ENCODE measurements at places on chromosomes 3 and 15.

DNA sequence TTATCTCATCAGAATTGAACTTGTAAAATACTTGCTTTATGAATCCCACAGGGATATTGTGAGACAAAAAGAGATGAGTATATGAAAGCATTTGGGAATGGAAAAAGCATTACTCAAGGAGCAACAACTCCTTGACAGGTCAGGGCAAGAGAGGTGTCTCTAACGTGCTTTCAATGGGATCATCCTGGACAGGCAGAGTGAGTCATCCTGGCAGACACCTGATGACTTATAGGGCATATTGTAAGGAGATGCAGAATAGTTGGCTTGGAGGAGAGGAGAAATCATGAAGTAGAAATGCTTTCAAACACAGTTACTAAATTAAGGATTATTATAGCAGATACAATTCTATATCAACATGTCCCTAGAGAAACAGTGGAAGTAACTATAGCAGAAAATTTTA, 71.9 kb upstream of the THSD4 start:
- no peak for DNase-seq

- peak; percentile 69 for DNase-seq
Measured at GRCh38 chr3:160564949-160565441, 376 bp downstream of the KPNA4 start.

DNA sequence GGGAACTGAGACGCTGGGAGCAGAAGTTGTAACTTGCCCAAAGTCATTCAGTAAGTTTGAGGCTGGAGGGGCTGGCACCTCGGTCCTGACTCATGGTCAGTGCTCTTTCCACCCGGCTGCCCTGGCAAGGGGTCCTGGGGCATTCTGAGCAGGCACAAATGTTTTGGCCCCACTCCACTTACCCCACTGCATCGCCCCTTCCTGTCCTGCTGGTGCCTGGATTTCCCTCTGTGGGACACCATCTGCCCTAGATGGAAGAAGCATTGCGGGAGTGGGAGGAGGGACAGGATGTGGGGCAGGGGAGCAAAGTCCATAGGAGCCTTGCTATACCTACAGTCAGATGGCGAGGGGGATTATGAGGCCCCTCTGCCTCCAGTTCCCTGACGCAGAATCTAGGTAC, 4.5 kb downstream of the CORO2B start:
- DNase-seq, result no peak

DNA sequence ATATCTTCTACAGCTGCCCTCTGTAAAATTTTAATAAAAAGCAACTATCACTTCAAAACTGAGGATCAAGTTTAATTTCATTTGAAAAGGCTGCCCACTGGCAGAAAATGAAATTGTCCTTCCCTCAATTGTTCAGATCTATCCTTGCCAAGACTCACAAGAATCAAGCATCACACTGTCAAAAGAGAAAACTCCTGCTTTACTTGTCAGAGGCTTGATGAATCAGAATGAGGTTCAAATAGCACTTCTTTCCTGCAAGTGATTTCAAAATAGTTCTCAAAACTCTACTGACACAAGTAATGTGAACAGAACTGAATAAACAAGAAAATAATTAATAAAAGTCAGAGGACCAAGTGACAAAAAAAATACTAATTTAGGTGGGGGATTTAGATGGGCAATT, 70.6 kb downstream of the GOLIM4 start:
- no peak for DNase-seq

GRCh38 chr3:155243512-155243921, 50.0 kb downstream of the STRIT1 start:
- DNase-seq, result no peak

GRCh38 chr15:26972636-26973035, 1.7 kb downstream of the GABRG3 start:
- DNase-seq, result no peak

DNA sequence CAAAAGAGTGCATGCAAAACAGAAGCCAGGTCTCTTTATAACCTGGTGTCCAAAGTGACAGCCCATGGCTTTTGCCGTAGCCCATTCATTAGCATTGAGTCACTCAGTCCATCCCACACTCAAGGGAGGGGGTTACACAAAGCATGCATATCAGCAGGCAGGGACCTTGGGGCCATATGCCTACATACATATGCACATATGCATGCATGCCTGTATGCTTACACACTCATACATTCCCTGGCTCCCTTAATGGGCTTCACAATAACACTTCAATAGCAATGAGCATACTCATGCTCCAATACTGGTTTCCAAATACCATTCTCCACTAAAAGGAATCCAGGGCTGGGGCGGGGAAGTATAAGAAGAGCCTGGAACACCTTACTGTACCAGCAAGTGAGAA, 22.0 kb downstream of the TRPM1 start:
- no peak for DNase-seq

GRCh38 chr3:164360738-164361406, 717.4 kb downstream of the SI start:
- DNase-seq, result no peak

DNA sequence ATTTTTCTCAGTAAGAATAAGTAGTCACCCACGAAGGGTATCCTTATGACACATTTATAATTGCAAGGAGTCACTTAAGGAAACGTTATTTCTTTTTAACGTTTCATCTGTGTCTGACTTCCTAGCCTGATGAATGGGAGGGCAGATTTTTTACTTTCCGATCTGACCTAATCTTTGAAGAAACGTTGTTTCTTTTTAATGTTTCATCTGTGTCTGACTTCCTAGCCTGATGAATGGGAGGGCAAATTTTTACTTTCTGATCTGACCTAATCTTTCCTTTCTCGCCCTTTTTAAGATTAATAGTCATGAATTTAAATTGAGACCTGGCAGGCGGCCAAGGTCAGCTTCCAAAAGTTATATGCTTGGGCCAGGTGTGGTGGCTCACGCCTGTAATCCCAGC, 3.0 kb upstream of the KLHL6 start:
- DNase-seq, result no peak

DNA sequence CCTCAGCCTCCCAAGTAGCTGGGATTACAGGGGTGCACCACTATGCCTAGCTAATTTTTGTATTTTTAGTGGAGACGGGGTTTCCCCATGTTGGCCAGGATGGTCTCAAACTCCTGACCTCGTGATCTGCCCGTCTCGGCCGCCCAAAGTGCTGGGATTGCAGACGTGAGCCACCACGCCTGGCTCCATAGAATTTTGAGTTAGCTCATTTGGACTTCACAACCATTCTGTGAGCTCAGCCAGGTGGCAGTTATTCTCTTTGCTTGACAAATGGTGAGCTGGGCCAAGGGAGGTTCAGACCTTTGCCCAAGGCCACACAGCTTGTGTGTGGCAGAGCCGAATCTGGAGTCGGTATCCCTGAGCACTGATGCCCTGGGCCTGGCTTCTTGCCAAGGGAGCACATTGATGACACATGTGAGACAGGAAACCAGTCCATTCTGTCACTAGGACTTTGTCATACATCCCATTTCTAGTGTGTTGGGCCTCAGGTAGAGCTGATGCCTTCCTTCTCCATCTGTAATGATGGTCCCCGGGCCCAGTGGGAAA, 17.6 kb downstream of the PODXL2 start:
- DNase-seq, result no peak

GRCh38 chr3:152176998-152177397, 91.7 kb upstream of the MBNL1 start:
- DNase-seq, result no peak

GRCh38 chr3:12877040-12877439, 35.7 kb upstream of the RPL32 start:
- no peak for DNase-seq

DNA sequence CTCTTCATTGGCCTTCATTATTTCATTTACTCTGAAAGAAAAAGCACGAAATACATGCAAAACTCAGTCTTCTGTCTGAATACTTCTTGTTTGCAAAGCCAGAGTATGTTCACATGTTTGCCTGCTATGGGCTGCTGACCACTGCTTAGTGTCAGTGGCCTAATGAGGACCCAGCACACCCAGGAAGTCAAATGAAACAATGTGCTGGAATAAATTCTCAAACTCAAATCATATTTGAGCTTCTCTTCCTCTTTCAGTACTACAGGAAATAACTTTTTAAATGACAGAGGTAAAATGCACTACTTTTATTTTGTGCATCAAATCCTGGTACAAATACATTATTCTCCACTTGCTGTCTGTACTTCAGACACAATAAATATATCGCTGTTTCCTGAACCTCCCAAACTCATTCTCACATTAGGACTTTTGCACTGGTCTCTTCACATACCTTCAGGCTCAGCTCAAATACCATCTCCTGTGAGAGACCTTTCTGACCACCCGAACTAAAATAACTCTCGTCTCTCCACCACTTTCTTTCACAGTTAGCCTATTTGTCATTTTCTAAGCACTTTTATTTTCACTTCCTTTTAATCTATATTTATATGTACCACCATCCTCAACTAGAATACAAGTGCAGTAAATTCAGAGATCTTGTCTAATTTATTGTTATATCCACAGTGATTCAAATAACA, 176.8 kb downstream of the TUSC7 start:
- DNase-seq, result no peak

DNA sequence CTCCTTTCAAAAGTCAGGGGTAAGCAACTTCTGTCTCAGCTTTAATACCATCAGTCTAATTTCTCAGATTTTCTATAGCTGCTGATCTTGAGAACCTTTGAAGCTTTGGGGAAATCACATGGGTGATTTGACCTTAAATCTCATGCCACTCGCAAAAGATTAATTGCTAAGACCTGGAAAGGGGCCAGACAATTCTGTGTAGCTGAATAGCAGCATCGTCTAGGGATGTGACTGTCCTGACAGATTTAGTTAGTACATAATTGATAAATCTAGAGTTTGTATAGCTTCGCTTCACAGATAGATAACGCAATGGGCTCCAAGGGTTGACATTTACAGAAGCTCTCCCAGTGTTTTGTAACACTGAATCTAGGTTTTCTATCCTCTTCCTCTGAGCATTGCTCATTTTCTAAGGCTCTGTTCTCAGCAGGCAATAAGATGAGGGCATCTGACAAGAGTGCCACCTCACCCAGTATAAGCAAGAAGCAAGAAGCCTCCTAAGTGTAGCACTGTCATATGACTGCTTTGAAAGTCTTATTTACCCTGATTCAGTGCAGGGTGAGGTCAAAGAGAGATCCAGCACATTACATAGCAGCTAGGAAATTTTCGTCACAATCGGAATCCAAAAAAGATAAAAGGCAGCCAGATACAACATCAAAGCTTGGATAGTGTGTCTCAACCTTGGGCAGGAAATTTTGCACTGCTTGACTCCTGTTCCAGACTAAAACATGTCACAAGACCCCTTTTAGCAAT, 47.7 kb upstream of the DUT start:
- DNase-seq, result no peak

- DNase-seq, result no peak
Measured at GRCh38 chr3:59374818-59375211, 325.0 kb upstream of the CFAP20DC start.

GRCh38 chr3:88221726-88222125, 72.0 kb downstream of the C3orf38 start:
- DNase-seq, result no peak

- no peak for DNase-seq
Measured at GRCh38 chr15:68483165-68483564, 51.2 kb upstream of the ITGA11 start.

GRCh38 chr3:176927706-176928581, 269.3 kb downstream of the TBL1XR1 start:
- DNase-seq, result no peak

Measured in activated CD4-positive, alpha-beta T cell treated with anti-CD3 and anti-CD28 coated beads, Interleukin-2, amount 50 U/mL, for 48 hours (primary cell).